ENCODE measurements at places on chromosomes 3 and 15.

DNA sequence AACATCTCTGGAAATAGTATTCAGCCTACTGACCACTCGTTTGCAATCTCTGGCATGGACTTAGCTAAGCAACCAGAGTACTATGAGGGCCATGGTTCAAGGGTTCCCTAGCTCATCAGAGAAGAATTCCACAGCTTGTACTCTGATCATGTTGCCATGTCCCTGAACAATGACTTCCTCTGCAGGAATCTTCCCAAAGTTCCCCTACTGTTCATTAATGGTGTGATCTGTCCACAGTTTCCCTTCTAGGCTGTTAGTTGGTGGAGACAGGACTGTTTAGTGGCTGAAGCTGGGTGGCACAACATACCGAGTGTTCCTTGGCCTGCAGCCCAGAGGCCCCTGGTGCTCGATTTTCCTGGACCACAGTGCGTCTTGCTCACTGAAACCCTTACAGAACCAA, 44.4 kb upstream of the GALNT15 start:
- DNase-seq: no peak

DNA sequence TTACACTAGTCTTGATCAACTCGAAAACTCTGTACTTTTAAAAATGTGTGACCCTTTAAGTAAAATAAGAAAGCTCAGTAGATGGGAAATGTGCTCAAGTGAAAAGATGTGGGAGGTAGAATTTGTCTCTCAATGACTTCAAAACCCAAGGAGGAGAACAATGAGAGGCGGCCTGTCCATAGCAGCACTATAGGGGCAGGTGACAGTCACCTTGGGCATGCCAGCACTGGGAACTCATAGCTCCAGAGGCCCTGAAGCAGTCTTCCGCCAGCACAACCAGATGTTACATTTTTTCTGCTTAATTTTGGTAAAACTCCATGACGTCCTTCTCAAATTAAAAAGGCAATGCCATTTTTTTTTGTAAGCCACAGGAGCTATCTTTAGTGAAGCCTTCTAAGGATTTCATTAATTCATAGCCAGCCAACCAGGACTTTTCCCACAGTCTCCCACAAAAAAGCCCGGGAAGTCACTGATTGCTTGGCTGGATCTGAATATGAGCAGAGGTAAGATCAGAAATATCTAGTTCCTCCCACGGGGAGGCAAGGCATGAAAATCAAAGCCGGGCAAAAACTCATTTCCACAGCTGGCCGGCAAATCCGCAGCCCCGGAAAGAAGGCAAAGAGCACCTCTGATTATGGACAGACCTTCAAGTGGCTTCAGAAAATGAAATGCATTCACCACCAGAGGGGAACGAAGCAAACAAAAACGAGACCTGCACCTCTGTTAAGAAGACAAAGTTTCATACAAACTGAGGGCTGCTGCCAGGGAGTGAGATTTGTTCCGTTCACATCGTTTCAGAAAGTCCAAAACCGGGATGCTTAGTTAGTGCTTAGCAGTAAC, 10.5 kb downstream of the IL17RD start:
- no peak for DNase-seq

DNA sequence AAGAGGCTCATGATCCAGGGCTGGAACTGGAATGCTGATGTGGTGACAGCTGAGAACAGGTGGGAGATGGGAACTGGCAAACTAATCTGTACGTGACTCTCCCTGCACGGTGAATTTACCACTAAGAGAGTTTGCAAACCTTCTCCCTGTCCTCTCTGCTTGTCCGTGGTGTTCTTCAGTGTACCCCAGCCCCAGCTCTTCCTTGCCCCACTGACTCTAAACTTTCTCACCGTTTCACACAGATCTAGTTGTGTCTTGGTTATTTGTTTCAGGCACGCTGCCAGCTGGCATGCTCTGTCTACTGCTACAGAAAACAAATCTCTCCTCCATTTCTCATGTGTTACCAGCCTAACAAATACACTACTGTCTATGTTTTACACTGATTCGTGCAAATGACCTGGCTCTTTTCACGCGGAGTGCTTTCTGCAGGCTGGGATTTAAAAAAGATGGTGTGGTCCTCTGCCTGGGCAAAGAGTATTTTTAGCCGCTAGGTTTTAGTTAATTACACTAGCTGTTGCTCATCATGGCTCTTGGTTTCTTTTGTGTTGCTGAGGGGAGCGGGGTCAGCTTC, 192.7 kb upstream of the LRIG1 start:
- DNase-seq: no peak

DNA sequence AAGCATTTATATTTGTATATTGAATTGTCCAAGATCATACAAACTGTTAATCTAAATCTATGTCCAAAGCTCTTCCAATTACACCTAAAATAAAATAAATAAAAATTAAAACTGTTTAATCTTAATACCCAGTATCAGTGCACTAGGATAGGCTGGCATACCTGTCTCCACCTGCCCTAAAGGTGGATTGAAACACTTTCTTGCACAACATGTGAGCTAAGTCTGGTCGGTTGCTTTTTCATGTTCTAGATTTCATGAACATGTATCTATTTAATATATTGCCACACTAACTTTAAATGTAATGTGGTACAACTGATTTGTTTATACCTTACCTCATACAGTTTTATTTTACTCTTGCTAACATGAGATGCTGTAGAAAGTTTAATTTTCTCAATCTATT, 193.0 kb downstream of the VGLL3 start:
- DNase-seq: no peak

DNA sequence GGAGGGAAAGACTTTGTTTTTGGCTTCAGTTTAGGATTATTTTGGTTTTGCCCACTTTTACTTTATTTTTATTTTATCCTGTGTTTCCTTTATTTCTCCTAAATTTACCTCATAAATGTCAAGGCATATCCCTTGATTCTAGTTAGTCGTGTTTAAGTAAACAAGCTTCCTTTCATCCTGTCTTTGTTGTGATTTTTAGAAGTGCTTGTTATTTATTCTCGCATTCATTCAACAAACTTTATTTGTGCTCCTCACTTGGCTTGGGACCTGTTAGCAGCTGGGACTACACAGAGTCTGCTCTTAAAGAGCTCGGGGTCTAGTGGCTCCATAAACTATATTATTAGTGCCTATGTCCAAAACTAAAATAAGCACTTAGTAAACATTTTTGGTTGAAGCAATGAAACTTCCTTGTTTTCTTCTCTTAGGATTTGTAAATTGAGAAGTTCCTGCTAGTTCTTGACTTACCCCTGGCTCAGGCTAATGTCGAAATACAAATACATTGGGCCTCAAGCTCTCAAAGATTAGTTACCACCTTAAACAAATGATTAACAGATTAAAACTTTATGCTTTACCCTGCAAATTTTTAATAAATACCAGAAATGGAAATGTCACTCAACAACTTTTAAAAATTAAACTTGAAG, 19.0 kb upstream of the DMXL2 start:
- no peak for DNase-seq

DNA sequence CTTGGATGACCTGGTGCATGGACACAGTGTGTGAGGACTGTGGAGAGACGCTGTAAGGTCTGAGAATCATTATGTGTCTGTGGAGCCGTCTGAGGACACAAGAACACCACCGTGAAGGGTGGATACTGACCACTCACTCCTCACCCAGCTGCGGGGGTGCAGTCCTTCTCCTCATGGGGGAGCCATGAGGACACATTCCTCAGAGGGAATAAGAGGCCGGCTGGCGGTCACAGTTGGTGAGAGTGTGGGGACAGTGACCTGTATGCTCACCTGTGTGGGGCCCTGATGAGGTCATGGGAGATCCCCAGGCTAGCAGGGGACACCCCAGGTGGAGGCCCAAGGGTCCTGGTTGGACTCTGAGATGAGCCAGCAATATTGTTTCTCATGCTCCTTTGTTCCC, 2.5 kb upstream of the TRPM1 start:
- DNase-seq: no peak

DNA sequence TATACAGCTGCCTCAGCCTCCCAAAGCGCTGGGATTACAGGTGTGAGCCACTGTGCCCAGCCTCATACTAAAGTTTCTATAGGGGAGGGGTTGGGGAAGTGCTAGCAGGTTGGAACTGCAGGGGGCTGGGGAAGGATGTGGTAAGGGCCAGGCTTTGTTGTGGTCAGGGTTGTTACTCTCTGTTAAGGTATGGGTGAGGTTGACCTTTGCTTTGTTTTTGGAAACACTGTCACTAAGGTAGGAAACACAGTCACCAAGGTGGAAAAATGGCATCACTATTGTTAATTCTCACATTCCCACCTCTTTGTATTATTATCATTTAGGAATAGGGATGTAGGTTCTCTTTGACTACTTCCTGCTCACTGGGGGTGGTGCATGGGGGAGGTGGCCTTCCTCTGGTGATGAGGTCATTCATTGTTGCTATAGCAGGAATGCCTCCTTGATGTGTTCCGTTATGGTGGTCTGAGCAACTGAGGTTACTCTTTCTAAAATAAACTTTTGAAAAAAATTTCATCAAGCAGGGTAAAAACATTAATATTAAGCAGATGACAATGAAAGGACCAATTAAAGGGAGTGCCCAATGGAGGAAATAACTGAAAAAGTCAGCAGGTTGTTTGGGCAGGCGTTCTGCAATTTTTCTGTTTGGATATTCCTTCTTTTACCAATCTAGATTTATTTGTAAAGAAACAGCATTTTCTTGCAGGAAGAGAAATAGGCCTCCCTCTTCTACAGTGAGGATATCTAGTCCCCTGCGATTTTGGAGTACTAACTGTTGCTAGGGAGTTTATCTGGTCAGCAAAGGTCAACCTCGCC, 150.5 kb downstream of the WDR76 start:
- DNase-seq: no peak

- no peak for DNase-seq
Observed at GRCh38 chr3:4140921-4141320, 162.2 kb upstream of the SETMAR start.

DNA sequence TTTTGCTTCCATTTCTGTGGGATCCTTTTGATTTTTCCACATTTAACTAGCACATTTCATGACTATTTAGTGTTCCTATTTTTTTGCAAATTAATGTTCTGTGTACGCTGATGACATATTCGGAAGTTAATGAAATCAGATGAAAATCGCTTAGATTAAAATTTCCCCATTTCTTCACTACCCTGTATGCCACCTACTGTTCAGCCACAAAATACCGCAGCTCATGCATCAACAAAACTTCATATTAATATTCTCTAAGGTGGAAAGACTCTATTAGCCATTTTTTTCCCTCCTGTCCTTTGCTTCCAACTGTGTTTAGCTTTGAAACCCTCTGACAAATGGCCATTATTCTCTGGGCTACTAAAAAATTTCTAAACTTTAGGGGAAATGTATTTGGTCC, 300.6 kb downstream of the MECOM start:
- DNase-seq: no peak

DNA sequence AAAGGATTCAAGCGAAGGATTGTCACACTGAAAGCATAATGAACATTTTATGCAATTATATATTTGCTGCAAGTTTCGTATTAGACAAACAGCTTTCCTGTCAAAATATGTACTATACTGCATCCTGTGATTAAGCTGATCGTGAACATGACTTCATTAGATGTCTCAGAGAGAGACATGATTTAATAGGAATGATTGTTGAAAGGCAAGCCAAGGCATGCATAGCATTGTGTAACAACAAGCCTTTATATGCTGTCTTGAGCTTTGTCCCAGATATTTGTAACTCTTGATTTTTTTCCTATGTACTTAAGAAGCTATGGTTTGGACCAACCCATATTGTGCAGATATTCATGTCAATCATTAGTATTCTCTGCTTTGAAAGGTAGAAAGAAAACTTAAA, 309.1 kb downstream of the KCNH8 start:
- no peak for DNase-seq
